Activated CD4-positive, alpha-beta T cell treated with anti-CD3 and anti-CD28 coated beads, Interleukin-2, Interleukin-6, amounts not matched to agents 100 ng/mL and 50 ng/mL, durations not matched to agents 16 hours and 8 hours (primary cell): ENCODE measurements at places on chromosomes 2 and 18.

DNA sequence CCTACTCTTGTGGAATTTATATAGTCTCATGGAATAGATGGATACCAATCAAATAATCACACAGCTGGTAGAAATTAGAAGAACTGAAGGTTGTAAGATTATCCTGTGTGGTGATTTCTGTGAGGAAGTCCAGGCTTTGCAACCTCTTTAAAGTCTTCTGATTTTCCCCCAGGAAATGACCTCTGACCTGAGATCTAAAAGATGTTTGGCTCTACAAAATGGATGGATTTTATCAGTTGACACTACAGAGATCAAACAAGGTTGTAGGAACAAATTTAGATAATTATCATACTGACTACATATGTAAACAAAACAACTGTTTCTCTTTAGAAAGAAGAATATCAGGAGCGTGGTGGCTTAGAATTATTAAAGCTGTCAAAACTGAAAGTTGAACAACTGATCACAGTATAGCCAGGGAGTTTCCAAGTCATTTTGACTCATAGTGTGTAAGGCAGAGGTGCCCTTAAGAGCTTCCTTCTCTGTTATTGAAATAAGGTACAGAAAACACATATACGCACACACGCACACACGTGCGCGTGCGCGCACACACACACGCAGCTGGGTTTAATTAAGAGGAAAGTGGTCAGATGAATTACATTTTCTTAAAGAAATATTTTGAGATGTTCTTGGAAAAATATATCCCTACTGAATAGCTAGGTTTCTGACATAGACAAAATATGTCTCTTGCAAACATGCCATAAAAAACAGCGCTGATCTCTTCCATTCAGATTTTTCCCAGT is 35.5 kb upstream of the PELI1 start:
- peak; percentile 39 for DNase-seq

GRCh38 chr2:109351164-109351756 is 222.3 kb downstream of the SH3RF3 start:
- no peak for DNase-seq

DNA sequence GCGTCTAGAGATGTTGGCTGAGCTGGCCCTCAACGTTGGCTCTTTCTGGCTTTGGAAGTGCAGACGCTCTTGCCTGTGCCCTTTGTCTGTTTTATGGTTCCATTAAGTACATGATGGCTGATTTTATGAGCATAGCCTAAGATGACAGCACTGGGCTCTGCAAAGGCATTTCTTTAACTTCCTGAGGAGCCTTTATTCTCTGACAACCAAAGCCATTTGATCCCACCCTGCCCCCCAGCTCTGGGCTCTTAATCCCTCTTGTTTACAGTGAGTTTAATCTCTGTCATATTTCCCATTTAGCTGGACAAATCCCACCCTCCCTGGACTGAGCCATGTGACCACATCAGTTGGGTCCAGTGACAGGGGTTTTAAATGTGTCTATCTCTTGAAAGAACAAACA is 195.9 kb downstream of the ACKR3 start:
- DNase-seq: no peak

GRCh38 chr2:231884438-231885140 is 41.6 kb downstream of the NPPC start:
- DNase-seq: no peak

DNA sequence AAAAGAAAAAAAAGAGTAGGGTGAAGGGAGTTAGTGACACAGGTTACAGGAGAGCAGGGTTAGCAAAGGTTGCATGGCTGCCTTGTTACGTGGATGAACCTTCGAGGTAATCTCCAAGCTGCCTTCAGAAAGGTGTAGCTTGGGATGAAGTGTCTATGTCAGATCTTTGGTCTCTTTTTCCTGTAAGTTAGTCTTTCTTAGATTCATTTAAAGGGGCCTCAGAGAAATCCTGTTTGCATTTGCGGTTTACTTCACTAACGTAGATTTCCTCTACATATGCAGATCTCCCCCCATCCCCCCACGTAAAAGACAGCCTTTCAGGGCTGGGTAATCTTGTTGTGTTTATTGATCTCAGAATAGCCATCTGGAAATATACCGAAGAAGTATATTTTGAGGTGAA is 83.7 kb downstream of the MTA3 start:
- peak; percentile 24 for DNase-seq

DNA sequence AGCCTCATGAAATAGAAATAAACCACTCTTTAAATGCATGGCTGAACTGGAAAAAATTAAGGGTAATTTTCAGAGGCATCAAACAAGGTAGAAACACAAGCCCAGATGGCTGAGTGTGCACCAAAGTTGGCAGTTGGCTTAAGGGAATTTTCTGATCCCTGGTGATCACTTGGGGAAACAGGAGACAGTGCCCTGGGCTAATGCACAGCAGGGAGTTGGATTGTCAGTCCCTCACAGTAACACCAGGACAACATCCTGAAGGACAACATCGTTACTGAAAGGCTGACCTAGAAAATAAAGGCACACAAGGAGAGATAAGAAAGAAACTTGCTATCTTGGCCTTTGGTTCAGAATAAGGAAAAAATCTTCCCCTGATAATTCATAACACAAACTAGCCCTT is 417.0 kb downstream of the SLC4A3 start:
- DNase-seq: no peak

DNA sequence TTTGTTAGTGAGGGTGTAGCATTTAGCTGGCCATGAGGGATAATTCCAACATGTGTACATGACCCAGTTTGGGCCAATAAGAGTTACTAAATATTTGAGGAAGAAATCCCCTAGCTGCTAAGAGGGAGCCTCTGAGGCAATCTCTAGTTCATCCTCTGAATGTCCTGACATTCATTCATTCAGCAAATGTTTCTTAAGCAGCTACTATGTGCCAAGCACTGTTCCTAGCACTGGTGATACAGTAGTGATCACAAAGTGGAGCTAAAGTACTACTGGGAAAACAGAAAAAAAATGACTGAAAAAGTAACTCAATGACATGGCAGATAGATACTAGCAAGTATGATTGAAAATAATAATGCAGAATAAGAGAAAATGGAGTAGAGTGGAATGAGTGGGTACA is 79.8 kb upstream of the PID1 start:
- no peak for DNase-seq

- no peak for DNase-seq
These were observed 14.5 kb upstream of the ERMN start for GRCh38 chr2:157339965-157340655.

DNA sequence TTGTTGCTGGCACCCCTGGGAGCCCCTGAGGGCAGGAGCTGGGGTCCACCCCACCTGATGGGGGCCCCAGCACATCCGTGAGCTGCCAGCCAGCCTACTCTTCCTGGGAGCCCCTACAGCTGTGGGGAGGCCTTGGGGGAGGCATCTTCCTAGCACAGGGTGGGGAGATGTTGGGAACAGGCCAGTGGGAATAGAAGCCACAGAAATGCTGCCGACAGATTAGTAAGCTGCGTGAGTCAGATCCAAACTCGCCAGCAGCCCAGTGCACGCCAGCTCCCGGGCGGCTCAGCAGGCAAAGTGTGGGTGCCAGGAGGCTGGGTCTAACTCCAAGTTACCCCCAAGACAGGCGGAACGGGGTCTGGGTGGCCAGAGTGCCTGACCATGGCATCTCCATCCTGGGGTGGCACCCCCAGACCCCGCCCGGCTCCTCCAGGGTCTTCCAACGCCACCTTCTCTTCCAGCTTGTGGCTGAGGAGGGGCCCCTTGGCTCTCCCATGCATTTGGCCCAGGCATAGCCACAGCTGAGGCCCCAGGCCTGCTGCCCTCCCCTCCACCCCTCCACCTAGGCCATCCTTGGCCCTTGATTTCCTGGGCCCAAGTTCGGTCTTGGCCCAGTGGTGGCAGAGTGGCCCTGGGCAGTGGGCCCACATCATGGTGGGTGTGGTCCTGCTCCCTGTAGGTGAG is 15.3 kb downstream of the CROCC2 start:
- DNase-seq: peak; percentile 12

GRCh38 chr2:172038604-172039003 is 38.9 kb downstream of the METAP1D start:
- no peak for DNase-seq

- DNase-seq: no peak
These were observed 73.5 kb downstream of the CHN1 start for GRCh38 chr2:174931724-174932123.

- DNase-seq: no peak
These were observed 111.9 kb upstream of the MAPRE2 start for GRCh38 chr18:34929336-34929780.

- no peak for DNase-seq
These were observed 49.3 kb downstream of the SLC39A10 start for GRCh38 chr2:195706161-195706900.

DNA sequence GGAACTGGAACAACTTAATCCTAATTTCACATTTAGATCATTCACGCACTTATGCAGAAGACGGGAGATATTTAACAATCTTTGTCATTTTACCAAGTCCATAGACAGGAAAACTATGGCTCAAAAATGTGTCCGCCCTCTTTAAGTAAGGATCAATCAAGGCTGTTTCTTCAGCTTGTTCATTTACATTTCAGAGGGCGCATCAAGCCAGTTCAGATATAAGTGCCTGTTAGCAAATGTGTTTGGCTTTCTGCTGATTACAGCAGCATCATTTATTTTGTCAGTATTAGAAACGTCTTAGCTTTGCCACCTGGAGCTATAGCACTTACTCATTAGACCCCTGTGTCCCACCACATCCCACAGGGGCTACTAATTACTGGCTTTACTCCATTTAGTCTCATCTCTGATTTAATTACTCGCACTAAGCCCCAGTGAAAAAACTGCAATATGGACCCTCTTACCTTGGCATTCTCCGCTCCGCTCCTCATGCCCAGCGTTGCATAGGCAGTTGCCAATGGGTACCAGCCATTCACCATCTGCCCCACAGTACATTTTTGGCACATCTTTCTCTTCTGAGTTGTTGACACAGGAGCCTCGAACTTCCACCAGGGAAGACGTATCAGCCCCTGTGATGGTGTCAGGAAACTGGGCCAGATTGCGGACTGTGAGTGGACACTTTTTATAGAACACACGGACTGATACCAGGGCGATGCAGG is 8.7 kb downstream of the EPHA4 start:
- no peak for DNase-seq

DNA sequence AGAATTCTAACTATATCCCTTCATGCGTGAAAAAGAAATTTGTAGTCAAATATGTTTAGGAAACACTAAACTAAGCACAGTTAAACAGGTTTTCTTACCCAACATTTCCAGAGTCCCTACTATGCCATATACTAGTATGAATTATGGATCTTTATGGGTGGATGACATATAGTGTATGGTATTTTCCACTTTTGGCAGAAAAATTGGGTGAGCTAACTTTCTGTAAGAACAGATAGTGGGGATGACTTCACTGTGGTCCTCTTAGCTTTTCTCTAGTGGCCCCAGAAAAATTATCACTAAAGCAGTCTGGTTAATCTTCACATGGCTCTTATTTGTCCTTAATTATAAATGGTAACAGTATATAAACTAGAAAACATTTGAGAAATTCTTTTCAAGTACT is 240.0 kb upstream of the GULP1 start:
- DNase-seq: no peak
